ENCODE measurements at places on chromosomes 3 and 15. TPM values are rescaled to one million over a fixed set of nuclear protein-coding genes. Genes with fewer than 3 reads are reported as not detected.

Gene HESX1
- polyA plus RNA-seq = not detected

Gene LRRC34
- 0.98 TPM for polyA plus RNA-seq

Gene SIDT1
- polyA plus RNA-seq = 12.1 TPM

Gene CDHR4
- not detected for polyA plus RNA-seq

Gene HIGD2B
- not detected for polyA plus RNA-seq

Gene HHLA2
- not detected for polyA plus RNA-seq

Gene ZNF619
- polyA plus RNA-seq = 2.9 TPM

Gene KNG1
- polyA plus RNA-seq = not detected

Gene TMEM45A
- not detected for polyA plus RNA-seq

Gene LEKR1
- polyA plus RNA-seq = 0.55 TPM

Gene GSK3B
- polyA plus RNA-seq = 17.6 TPM

Gene CPA3
- not detected for polyA plus RNA-seq

Gene CTSH
- 152 TPM for polyA plus RNA-seq

Gene SLC12A1
- not detected for polyA plus RNA-seq

Gene RBP2
- polyA plus RNA-seq = not detected

Gene ULK4
- 11.0 TPM for polyA plus RNA-seq

Gene PRSS50
- not detected for polyA plus RNA-seq

Gene SPATA12
- not detected for polyA plus RNA-seq

Gene RBMS3
- polyA plus RNA-seq = not detected

Gene AHSG
- not detected for polyA plus RNA-seq

Gene CNTN3
- not detected for polyA plus RNA-seq

Gene ELL3
- polyA plus RNA-seq = 1.1 TPM

Gene SAMD7
- polyA plus RNA-seq = not detected

Gene PLA1A
- not detected for polyA plus RNA-seq

Gene RTP1
- polyA plus RNA-seq = not detected

Gene SLC24A5
- polyA plus RNA-seq = not detected

Gene TMEM158
- polyA plus RNA-seq = not detected

Gene GOLGA8G
- not detected for polyA plus RNA-seq

Gene STAB1
- not detected for polyA plus RNA-seq

Gene MORF4L1
- polyA plus RNA-seq = 284 TPM

Gene SPINK8
- not detected for polyA plus RNA-seq

Gene TJP1
- polyA plus RNA-seq = not detected

Gene RPL14
- 1,669 TPM for polyA plus RNA-seq

Gene GPR62
- polyA plus RNA-seq = not detected

Gene JMJD7
- polyA plus RNA-seq = 28.0 TPM

Gene GHSR
- polyA plus RNA-seq = not detected

Gene FEZF2
- not detected for polyA plus RNA-seq

Gene TM4SF4
- polyA plus RNA-seq = not detected

Gene PRTG
- not detected for polyA plus RNA-seq

Gene B3GNT5
- polyA plus RNA-seq = 0.53 TPM

Gene CHDH
- polyA plus RNA-seq = not detected

Gene CISH
- polyA plus RNA-seq = 92.1 TPM

Gene NR2F2
- polyA plus RNA-seq = not detected

Gene DPP8
- polyA plus RNA-seq = 51.6 TPM
